AG08395 (cell line): ENCODE measurements at places on chromosomes 16 and 17.

- DNase-seq: no peak
Observed at GRCh38 chr17:6660805-6661463, 9.4 kb downstream of the C17orf100 start.

- no peak for DNase-seq
Observed at GRCh38 chr17:73069164-73069770, 23.2 kb downstream of the SLC39A11 start.

GRCh38 chr17:56822725-56823124, 11.0 kb downstream of the C17orf67 start:
- no peak for DNase-seq

DNA sequence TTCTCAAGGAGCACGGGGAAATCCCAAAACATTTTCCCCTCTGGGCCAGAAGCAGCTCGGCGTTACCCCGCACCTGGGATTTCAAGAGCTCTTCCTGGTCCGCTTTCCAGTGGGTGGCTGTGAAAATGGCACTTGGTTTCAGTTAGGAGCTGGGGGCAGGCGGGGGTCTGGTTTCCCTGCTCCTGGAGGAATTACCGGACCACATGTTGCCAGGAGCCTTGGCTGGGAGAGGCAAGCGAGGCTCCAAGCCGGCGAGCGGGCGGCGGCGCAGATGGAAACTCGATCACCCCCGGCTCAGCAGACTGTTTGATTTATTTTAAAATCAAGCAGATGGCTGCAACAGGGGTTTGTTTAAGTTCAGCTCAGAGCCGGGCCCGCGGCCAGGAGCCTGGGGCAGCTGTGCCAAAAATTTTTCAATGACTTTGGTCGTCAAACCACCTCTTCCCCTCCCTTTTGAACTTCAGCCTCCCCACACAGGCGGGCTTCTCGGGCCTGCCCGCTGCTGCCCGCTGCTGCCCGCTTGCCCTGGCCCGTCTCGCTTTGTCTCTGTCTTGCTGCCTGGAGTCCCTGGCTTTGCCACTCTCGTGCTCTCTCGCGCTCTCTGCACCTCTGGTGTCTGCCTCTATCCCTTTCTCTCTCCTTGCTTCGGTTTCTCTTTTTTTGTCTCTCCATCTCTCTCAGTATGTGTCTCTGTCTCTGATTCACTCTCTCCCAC, 108.0 kb upstream of the CIBAR2 start:
- peak; percentile 85 for DNase-seq

DNA sequence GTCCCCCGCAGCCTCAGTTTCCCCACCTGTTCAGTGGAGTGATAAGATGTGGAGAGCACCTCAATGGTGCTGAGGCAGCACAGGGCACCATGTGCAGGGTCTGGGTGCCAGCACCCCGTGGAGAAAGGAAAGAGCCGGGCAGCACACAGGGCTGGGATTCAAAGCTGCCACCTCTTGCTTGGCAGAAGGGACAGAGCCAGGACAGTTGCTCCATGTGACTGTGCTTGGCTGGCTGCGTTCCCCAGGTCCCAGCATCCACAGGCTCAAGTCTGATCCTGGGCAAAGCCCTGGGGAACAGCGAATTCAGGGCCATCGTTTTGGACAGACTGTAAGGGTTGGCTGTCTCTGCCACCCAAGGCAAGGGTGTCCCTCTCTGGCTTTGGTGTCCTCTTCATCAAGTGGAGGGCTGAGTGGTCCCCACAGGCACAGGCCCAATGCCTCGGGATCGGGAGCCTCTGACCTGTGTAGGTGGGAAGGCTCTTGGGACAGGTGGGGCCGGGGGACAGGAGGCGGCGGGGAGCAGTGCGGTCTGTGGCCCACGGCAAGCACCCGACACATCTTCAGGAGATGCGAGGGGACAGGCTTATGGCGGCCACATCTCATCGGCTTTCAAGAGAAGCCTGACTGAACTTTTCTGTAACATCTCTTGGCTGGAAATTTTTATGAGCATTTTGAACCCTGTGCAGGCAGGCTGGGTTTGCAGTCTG, 8.5 kb downstream of the ZNF469 start:
- no peak for DNase-seq

DNA sequence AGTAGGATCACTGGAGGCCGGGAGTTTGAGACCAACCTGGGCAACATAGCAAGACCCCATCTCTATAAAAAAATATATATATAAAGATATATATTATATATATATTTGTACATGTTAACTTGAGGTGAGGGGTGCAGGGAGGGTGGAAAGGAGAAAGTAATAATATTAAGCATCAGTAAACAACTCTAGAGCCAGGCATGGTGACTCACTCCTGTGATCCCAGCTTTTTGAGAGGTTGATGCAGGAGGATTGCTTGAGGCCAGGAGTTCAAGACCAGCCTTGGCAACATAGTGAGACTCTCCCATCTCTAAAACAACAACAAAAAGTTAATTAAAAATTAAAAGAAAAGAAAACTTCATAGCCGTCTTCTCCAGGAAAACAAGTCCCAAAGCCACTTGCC, 61.7 kb upstream of the SMURF2 start:
- DNase-seq: no peak

- DNase-seq: no peak
Observed at GRCh38 chr16:87713451-87714229, 52.1 kb downstream of the KLHDC4 start.

- peak; percentile 62 for DNase-seq
Observed at GRCh38 chr16:67430977-67431774, at the start of gene HSD11B2. TSS of gene HSD11B2 (plus strand) at chr16:67431121. CDS start at chr16:67431249, 128 bp downstream.

DNA sequence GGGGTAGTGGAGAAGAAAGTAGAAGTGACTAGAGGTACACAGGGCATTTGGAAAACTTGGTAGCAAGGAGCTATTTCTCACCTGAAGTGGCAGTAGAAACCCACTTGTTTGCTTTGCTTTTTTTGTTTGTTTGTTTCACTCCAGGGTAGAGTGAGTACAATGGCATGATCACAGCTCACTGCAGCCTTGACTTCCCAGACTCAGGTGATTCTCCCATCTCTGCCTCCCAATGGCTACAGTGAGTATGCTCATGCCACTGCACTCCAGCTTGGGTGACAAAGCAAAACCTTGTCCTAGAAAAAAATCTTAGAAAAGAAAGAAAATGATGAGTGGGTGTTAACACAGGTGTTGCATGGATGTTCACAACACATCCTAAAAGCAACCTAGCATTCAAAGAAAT, 40.4 kb downstream of the SCNN1G start:
- no peak for DNase-seq

- DNase-seq: no peak
Observed at GRCh38 chr16:66267292-66268014, 99.0 kb upstream of the CDH5 start.

- no peak for DNase-seq
Observed at GRCh38 chr16:7025616-7026190, 306.9 kb upstream of the RBFOX1 start.

DNA sequence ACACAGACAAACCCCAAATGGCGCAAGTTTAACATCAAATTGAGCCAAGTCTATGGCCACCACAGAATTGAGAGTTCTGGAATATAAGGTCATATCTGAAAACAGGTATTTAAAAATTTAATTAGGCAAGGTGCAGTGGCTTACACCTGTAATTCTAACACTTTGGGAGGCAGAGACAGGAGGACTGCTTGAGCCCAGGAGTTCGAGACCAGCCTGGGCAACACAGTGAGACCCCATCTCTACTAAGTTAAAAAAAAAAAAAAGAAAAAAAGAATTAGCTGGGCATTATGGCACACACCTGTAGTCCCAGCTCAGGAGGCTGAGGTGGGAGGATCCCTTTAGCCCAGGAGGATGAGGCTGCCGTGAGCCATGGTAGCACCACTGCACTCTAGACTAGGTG, 19.1 kb downstream of the NFE2L1 start:
- DNase-seq: no peak
